ENCODE measurements at places on chromosomes 3 and 15.
A peak's percentile ranks its signal among the peaks of the same experiment; 100 is the strongest.

DNA sequence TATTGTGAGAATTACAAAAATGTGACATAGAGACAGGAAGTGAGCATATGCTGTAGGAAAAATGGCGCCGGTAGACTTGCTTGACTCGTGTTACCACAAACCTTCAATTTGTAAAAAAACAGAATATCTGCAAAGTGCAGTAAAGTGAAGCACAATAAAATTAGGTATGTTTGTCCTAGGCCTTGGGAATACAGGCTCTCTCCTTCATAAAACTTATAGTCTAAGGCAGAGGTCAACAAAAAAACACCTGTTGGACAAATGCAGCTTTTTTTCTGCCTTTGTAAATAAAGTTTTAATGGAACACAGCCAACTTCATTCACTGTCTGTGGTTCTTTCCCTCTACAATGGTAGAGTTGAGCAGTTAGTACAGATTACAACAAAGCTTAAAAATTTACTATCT lies 216.8 kb upstream of the SATB1 start:
- no peak for DNase-seq

- DNase-seq, result no peak
These were observed 190.7 kb upstream of the SGO1 start for GRCh38 chr3:20376665-20377217.

DNA sequence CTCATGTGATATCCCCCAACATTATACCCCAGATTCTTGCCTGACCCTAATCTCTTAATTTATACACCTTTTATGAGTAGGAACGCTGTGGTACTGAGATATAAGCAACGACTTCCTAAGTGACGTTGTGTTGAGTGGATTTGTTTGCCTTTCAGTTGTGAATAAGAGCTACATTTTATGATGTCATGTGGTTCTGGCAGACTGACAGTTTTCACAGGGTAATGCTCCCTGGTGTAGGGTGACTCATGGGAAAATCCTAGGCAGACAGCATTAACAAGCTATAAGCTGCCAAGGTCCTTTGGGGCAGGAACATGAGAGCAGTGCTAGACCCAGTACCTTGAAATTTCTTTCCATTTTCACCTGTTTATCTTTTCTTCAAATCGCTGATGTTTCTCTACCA lies 11.2 kb downstream of the C3orf52 start:
- DNase-seq, result peak; percentile 80

- DNase-seq, result no peak
These were observed 45.2 kb downstream of the ADAM10 start for GRCh38 chr15:58704155-58704865.

Measured in NCI-H1436 (cell line).